ENCODE measurements at places on chromosomes 16 and 17.

DNA sequence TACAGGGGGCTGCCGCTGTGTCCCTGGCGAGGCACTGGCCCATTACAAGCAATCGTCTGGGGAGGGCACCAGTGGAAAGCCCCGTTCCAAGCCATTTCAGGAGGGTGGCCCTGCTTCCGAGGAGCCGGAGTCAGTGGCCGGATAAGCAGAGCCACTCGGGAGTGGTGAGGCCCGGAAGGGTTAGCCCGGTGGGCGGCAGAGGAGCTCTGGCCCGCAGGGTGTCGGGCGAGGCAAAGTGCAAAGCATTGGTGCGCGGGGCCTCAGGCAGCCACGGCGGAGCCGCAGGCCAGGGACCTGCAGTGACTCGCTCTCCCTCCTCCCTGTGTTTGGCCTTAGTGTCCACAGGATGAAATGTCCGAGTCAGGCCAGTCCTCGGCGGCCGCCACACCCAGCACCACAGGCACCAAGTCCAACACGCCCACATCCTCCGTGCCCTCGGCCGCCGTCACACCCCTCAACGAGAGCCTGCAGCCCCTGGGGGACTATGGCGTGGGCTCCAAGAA lies 24.6 kb downstream of the NME3 start:
- no peak for DNase-seq

DNA sequence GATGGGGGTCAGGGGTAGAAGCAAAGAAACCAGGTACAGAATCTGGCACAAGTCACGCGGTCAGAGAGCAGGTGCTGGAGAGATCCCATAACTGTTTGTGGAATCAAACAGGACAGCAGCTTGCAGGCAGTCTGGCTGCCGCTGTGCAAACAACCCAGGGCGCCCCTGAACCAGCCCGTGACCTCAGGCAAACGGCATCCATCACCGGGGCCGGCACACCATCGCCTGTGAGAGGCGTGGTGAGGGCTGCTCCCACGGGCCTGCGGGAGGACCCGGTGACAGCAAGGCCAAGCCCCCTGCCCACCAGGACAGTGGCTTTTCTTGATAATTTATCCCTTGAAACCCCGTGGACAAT lies 47.9 kb downstream of the CBFA2T3 start:
- DNase-seq, result no peak

DNA sequence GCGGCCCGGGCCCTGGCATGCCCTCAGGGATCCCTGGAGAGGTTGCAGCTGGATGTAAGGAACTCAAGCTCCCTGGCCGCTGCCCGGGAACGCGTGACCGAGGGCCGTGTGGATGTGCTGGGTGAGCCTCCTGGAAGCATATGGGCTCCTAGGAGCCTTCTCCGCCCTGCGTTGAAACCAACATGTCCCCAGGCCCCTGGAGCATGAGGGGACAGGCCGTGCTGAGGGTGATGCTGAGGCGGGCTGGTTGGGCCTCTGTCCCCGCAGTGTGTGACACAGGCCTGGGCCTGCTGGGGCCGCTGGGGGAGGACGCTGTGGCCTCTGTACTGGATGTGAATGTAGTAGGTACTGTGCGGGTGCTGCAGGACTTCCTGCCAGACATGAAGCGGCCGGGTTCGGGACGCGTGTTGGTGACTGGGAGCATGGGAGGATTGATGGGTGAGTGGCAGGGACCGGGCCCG lies 5.7 kb upstream of the HSD17B1 start:
- no peak for DNase-seq

GRCh38 chr16:14015948-14016347 lies 55.2 kb upstream of the MRTFB start:
- DNase-seq, result no peak

- no peak for DNase-seq
Observed at GRCh38 chr16:1176280-1176897, 23.5 kb downstream of the CACNA1H start.

DNA sequence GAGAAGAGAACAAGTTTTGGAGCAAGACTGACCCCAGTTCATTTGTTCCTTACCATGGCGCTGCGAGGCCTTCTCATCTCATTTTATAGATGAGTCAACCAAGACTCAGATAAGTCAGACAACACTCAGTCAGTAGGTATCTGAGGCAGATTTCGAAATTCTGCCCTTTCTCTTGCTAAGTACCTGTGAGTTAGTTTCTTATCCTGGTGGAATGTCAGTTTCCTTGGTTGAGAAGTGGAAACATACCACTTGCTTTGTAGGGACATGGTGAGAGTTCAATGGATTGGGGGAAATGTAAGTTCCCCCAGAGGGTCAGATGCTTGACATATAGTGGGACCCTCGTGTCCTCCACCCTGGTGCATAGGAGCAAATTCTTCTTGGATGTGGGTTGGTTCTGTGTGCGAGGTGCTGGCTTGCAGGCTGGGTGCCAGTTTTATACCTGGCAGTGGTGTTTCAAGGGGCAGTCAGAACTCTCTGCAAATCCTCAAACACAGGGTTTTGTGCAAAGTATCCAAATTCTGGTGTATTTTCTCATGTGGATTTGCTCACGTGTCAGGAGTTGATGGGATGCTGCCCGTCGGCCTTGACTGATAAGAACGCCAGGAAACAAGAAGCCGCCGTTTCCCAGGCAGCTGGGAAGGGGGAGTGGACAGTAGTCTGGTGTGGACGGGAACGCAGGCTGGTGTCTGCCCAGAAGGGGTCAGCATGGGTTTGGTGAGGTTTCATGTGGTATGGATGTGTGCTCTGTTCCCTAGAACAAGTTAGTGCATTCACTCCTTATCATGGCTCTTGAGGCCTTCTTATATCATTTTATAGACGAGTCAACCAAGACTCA lies 61.1 kb upstream of the CIBAR2 start:
- no peak for DNase-seq

DNA sequence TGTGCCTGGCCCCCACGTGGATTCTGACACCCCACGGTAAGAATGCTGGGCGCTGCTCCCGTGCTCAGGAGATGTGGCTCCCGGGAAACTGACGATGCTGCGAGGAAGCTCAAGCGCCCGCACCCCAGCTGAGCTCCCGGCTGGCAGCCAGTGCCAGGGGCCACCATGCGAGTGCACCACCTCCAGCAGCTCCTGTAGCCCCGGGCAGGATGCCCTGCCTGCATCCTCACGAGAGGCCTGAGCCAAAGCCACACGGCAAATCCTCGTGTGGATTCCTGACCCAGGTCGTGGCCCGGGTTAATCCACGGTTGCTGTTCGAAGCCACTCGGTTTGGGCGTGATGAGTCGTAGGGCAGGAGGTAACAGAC lies 11.6 kb upstream of the DPEP1 start:
- no peak for DNase-seq

GRCh38 chr16:81385031-81385756 lies 59.4 kb upstream of the CMIP start:
- DNase-seq, result no peak

DNA sequence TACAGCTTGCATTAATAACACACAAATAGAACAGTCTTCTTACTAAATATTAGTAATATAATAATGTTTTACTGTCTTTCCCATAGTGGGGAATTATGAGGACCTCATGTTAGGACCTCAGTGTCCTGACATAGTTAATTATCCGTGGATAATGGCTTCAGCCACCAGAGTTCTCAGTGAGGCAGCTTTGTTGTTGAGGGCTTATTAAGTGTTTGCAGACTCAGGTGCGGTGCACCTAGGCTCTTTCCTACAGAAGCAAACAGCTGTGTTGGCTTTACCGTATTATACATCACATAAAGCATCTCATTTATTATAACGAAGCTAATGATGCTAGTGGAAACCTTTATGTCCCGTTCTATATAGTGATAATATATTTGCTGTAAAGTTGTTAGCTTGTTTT lies 246.7 kb downstream of the FTO start:
- no peak for DNase-seq

DNA sequence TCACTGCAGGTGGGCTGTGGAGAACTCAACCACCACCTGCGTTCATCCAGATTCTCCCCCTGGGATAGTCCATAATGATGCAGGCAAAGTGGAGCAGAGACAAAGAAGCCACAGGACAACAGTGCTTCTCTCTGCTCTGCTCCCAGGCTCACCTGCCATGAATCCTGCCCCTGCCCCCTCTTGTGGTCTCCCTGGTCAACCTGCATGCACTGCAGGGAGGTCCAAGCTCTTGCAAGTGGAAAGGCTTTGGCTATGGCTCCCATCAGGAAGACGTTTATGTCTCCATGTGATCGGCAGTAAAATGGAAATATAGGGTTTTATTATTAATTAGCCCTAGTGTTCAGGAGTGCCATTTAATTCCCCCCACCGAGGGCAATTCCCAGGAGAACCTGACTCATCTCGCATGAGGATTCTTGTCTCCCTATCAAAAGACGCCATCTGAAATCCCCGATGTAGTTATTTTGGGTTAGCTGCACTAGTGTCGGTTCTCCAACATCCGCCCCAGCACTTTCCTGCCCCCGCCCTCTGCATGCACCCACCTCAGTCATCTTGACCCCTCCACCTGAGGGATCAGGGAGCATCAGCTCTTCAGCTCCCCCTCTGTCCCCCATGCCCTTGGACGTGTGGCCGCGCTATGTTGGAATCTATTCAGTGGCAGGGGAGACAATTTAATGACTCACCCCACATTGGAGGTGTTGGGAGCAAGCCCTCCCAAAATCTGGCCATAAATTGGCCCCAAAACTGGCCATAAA lies 91.8 kb downstream of the KCNJ12 start:
- no peak for DNase-seq

DNA sequence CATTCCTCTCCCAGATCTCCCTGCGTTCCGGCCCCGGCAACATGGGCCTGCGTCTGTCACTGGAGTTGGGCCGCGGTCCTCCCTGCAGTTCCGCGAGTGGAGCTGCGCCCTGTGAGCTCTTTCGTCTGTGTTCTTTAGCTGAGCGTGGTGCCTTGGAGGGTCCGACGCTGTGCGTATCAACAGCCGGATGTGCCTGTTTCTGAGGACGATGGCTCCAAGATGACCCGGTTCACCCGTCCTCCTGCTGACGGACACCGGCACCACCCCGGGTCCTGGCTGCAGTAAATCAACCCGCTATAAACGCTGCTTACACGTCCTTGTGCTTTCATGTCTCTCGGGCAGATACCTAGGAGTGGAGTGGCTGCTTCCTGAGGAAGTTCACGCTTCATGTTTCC lies 44.8 kb upstream of the GNG13 start:
- no peak for DNase-seq

- no peak for DNase-seq
Observed at GRCh38 chr17:79843474-79843815, 4.2 kb upstream of the CBX4 start.

DNA sequence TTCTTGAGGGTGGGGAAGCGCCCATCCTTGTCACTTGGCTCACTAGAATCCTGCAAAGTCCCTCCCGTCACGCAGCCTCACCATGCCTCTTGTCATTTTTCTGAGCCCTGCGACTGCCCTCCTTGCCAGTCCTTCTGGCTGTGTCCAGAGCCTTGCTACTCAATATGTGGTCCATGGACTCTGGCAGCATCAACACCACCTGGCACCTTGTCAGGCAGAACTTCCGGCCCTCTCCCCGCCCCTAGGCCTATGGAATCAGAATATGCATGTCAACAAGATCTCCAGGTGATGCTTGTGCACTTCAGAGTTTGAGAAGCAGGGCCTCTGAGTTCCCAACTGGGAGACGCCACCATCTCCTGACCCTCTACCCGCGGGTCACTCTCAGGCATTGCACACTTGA lies 12.1 kb downstream of the PIMREG start:
- no peak for DNase-seq

DNA sequence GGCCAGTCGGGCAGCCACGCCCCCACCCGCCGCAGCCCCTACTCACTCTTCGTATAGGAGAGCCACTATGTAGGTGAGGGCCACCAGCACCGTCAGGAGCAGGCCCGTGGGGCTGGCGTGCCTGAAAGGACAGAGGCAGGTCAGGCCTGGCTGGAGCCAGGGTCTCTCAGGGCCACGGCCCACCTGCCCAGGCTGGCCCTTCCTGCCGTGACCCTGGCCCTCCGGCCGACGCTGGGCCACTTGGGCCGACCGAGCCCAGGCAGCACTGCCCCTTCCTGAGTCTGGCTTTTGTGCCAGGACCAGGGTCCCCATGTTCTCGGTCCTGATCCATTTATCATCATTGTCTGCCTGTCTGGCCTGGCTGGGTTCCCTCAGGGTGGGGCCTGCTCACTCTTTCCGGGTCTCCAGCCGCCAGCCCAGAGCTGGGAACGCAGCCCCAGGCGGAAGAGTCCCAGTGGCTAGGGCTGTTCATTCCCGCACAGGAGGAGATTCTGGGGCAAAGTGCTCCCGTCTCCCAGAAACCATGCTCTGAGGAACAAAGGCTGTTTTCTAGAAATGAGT lies 10.1 kb upstream of the RASD1 start:
- DNase-seq, result no peak

GRCh38 chr16:70728150-70728549 lies 42.3 kb upstream of the MTSS2 start:
- no peak for DNase-seq

DNA sequence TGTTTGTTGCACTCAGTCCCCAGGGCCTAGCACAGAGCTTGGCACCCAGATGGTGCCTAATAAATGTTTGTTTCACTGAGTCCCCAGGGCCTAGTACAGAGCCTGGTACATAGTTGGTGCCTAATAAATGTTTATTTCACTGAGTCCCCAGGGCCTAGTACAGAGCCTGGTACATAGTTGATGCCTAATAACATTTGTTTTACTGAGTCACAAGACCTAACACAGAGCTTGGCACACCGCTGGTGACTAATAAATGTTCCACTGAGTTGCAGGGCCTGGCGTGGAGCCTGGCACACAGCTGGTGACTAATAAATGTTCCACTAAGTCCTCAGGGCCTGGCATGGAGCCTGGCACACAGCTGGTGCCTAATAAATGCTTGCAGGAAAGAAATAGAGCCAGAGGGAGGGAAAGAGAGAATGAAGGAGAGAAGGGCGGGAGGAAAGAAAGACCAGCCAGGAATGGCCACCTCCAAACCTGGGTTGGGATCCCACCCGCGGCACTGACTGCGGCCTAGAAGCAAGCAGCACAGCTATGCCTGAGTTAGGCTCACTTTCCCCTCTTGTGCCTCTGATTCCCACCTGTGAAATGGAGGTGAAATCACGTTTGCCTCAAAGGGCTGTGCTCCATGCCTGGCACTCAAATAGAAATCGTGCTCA lies 7.5 kb downstream of the SLC5A11 start:
- DNase-seq, result no peak

GRCh38 chr16:5001571-5001970 lies 32.2 kb downstream of the NAGPA start:
- no peak for DNase-seq

DNA sequence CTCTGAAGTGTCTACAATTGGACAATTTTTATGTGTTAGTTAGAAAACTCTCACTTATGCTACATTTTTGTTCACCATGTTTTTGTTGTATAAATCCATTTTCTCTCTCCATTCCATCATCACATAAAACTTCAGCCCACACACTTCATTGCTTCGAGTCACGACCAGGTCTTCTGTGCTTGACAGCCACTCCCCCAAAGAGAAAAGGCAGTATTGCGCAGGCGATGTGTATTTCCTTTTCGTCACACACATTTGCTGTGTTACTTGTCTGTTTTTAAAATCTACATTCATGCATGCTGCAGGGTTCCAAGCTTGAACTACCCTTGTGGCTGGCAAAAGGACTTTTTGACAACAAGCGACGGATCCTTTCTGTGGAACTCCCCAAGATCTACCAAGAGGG lies 10.5 kb downstream of the GINS3 start:
- DNase-seq, result no peak

DNA sequence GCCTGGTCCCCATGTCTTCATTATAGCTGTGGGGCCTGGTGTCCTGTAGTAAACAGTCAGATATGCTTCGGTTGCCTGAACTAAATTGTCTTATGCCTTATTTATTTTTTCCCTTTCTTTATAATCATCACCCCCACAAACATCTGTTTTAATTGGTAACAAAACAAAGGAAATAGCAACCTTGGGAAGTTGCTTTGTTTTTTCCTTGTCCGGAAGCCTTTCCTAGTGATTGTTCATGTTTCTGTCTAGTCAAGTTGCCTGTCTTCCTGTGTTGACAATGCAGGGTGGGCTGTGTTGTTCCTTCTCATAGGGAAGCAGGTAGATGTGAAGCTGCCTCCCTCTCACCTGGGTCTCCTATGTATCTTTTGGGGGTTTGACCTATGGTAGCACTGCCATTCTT lies 16.7 kb downstream of the PGS1 start:
- no peak for DNase-seq

Data from CD8-positive, alpha-beta T cell (primary cell).